ENCODE measurements at places on chromosomes 4 and X.

DNA sequence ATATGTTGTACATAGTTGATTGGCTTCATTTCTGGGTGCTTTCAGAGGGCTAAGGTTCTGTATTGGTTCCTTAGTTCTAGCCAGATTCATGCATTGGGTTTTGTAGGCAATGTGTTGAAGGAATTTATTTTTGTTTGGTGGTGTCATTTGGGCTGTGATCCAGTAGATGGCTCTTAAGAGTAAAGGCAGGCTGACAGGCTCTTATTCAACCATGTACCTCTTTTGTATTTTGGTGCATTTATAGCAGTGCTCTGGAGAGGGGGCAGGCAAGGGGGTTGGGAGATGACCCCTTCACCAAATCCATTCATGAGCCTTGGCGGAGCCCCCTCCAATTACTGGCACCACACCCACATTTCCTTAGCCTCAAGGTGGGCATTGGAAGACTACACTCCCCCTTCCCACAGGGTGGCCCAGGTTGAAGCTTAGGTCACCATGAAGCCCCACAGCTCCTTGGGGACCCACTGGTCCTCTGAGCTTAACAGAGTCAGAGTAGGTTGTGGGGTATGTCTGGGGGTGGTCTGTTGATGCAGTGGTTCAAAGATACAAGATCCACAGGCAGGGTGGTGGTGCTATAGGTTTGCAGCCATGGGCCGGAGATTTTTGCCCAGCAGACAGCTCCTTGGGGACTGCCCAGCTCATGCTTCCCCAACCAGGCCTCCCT, 143.0 kb upstream of the GNPDA2 start:
- DNase-seq, result peak; percentile 35

- DNase-seq, result no peak
Measured at GRCh38 chrX:122269243-122269781, 914.8 kb upstream of the GRIA3 start.

DNA sequence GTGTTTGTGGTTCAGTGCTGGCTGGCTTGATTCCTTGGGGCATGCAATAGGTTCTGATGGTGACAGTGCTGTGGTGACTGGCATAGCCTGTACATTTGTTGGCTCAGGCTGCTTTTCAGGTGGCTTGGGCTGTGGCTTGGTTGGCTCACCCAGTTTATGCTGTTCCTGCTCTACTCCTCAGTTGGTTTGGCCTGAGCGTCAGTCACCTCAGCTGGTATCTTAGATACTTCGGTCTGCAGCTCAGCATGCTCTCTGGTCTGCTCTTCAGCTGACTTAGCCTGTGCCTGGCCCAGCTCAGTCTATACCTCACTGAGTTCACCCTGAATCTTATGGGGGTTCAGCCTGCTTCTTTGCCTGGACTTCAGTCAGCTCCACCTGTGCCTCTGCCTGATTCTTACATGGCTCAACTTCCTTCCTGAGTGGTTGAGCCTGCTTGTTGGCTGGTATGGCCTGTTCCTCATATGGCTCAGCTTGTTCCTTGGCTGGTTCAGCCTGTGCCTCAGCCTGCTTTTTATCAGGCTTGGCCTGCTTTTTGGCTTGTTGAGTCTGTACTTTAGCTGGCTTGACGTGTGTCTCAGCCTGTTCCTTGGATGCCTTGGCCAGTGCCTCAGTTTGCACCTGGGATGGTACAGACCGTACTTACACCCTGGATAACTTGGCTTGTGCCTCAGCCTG, 170.6 kb downstream of the MSN start:
- no peak for DNase-seq

GRCh38 chr4:40300371-40301162, 34.6 kb upstream of the CHRNA9 start:
- DNase-seq, result no peak

DNA sequence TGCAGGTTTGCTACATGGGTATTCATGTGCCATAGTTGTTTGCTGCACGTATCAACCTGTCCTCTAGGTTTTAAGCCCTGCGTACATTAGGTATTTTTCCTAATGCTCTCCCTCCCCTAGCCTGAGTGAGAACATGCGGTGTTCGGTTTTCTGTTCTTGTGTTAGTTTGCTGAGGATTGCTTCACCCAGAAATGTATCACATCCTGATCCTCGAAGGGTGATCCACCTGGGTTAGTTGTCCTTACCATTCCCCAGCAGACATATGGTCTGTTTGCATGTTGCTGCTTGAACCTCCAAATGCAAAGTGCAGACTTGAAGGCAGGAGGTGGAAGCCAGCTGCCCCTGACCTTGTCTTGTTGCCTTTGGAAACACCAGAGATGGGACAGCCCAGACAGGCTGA, 161.5 kb upstream of the WDR1 start:
- DNase-seq, result no peak

DNA sequence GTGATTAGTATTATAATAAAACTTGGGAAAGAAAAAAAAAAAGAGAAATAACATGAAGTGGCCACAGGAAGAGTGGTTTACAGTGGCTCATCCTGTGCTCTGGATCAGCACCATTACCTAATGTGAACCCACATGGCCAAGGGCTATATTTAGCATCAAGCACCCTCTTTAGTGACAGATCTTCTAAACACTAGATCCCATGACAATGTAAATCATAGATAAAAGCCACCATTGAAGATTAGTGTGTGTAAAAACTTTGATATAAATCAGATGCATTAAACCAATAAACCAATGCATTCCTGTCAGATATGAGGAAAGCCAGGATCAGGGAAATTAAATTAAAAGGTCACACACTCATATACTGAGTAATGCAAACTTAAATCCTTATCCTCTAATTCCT, 400.6 kb upstream of the MAGEB18 start:
- peak; percentile 2 for DNase-seq

- no peak for DNase-seq
Measured at GRCh38 chr4:182000077-182000476, 243.1 kb upstream of the TENM3 start.

DNA sequence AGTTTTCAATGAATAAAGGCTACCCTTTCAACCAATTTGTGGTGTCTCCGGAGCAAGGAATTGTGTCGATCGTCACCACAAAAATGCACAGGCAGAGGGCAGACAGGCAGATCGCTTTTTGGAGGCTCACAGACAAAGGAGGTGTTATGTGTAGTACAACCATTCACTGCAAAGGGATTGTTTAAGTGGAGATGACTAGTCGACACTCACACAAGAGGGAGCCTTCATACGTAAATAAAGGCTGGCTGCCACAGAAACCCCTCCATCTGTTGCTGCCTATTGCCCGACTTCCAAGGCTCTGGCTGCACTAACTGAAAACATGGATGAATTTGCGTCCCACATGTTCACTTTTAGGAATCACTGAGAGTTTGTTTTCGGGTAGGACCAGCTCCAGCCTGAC, 281.1 kb downstream of the NKX6-1 start:
- no peak for DNase-seq

GRCh38 chr4:98466868-98467599, 191.4 kb downstream of the TSPAN5 start:
- DNase-seq, result no peak

- DNase-seq, result no peak
Measured at GRCh38 chr4:61543976-61544375, 343.9 kb downstream of the ADGRL3 start.

DNA sequence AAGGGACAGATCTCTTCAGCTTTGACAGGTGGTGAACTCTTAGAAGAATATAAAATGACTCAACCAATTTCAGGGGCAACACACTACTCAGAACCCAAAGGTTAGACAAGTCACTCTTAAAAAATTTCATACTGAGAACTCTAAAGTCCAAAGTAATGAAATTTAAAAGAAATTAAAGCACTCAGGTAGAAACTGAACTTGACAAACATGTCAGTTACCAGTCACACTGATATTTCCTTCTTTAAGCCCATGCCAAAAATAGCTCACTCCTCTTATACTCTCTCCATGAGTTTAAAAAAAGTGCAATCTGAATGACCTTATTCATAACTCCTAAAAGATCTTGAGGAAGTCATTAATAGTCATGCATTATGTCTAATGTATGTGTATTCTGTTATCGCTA, 40.3 kb downstream of the AMMECR1 start:
- no peak for DNase-seq

DNA sequence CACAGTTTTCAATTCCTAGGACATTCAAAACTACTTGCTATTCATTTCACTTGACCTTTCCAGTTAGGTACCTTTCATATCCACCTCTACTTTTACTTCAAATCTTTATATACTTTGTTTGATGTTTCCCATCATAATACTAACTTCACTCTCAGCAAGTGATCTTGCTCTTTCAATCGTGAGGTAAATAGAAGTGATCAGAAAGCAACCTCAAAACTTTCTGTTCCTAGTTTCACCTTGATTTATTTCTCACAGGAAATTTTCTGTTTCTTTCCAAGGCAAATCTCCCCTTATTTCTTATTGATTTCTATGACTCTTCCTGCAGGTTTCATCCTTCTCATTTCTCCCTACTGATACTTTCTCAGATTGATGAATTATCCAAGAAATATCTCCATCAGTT, 623.5 kb downstream of the FSTL5 start:
- no peak for DNase-seq

GRCh38 chr4:47598320-47598719, 113.2 kb downstream of the ATP10D start:
- DNase-seq, result no peak

DNA sequence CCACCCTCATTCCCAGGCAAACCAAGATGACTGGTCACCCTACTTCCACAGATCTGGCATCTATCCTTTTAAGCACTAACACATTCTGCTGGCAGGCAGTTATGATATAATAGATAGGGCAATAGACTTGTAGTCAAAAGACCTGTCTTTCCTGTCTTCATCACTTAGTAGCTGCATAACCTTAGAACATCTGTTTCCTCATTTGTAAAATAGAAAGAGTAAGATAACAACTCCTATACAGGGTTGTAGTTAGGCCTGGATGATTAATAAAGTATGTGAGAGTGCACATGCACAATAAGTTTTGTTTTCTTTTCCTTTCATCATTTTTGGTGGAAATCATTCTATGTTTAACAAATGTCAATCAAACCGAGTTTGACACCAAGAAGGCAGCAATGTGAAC, 72.1 kb downstream of the GPR82 start:
- DNase-seq, result no peak

DNA sequence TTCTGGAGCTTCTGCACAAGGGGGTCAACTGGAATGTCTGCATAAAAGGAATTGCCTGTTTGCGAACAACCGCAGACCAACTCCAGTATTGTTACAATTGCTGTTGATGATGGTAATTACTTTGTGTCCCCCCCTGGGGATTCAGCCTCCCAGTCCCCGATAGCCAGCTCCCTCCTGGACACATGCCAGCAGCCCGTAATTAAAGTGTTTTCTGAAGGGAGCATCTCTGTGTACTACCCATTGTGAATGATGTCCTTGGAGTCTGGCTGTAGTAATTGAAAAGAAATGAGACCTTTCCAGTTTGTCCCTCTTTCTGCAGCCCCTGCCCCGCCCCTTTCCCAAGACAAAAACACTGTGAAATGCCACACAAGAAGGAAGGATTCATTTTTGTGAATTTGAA, 377.1 kb upstream of the LCORL start:
- no peak for DNase-seq

DNA sequence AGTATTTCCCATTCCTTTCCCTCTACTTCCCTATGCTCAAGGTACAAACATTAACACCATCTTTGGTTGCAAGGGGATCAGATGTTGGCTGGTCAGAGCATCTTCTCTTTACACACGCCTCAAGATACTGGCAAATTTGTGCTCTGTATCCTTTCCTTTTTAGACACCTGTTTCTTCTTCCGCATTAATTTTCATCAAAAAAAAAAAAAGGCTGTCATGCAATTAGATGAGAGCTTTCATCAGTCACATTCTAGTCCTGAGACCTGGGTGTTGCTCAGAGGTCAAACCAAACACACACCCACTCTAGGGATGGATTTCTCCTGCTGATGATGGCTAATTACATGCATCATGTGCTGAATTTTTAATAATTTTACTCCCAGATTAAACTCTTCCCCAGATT, 2.0 kb downstream of the RELL1 start:
- DNase-seq, result no peak

DNA sequence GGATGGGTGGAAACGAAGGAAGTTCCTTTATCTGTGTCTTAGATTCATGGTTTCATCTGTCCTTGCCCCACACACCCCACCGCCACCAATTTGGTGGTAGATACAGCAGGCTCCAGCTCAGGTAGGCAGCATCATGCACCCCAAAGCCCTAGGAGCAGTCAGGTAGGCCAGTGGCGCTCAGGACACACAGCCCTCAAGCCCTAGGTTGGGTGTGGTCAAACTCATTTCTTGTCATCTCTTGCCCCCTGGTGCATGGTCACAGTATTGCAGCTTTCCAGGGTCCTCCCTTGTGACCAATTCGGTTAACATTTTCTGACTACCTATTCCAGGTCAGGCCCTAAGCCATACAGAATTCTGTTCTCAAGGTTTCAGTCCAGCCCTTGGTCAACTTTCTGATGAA, 14.5 kb upstream of the PRRG3 start:
- peak; percentile 70 for DNase-seq

DNA sequence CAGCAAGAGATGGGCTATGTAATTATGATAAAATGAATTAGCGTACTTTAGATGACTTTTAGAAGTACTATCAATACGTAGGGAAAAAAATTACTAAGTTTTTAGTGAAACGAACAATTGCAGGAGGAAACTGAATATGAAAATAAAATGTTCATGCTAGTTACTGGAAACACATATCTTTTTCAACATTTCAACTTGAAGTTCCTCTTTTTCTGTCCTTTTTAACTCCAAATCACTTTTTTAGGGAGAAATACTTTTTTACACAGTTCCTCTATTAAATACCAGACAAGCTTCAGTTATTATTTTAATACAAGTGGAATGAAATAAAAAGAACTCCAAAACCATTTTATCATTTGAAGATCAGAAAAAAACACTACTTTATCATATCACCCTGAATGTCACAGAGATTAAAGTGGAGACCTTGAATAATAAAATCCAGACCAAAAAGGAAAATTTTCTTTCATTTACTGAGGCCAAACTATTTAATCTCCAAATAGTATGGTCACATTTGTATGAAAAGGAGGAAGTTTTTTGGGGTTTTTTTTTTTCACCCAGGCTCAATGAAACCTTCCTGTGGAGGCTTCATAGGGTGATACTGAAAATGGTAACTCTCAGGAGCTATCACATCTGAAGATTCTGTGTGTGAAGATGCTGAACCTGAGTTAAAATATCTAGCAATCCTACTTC, 306.2 kb downstream of the INPP4B start:
- no peak for DNase-seq

DNA sequence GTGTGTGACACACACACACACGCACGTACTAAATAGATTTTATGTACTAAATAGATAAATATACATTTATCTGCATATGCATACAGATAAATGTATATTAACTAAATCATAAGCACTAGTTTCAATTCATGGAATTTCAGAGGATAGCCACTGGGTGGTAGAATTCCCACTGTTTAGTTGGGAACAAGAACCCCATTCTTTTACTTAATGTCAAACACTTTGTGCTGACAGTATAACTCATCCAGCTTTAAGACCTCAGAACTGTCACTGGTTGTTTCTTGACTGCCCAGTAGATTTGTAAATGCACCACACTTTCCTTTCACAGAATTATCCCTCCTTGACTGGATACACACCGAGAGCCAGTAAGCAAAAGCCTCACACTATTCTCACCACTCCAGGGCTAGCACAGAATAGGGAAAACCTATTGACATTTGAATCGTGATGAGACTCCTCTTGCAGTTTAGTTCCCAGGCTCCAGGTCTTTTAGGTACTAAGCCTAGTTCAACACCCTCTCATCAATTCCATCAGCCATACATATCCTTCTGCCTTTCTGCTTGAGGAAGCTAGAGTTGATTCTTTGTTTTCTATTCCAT, 32.4 kb downstream of the PPARGC1A start:
- DNase-seq, result peak; percentile 55

GRCh38 chrX:115367951-115368350, 78.4 kb downstream of the LUZP4 start:
- DNase-seq, result no peak

GRCh38 chrX:1491851-1492349, 39.2 kb upstream of the ASMTL start:
- no peak for DNase-seq

- no peak for DNase-seq
Measured at GRCh38 chr4:75011131-75011795, 78.3 kb downstream of the PARM1 start.
